ENCODE measurements at places on chromosomes 3 and 15.

DNA sequence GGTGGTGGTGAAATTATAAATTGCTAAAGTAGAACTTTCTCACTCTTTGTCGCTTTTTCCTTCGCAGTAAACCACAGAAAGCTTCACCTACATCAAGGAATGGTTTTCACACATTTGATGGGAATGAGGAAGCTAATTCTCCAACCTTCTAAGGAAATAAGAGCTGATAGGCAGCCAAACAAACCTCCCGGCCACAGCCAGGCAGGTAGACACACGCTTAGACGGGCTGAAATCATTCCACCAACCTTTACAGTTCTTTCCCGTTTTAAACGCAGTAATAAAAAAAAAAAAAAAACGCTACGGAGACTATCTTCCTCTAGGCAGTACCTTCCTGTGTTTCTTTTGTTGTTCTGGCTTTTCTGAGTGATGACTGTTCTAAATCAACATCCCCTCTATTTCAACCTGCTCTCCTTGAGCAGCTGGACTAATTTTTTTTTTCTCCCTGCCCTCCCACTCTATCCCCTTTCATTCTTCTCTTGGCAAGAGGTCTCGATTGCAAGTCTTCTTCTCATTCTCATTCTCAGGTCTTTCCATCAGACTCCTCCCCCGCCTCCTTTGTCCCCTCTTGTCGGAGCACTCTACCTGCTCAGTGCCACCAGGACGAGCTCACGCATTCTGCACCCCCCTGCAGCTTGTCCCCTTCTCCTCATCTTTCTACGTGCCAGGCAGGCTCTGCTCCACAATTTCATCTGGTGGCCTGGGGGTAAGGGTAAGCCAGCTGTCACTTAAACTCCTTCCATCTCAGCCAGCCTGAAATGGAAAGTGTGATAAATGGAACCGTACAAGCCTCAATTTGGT, 391.1 kb upstream of the MDFIC2 start:
- no peak for DNase-seq

DNA sequence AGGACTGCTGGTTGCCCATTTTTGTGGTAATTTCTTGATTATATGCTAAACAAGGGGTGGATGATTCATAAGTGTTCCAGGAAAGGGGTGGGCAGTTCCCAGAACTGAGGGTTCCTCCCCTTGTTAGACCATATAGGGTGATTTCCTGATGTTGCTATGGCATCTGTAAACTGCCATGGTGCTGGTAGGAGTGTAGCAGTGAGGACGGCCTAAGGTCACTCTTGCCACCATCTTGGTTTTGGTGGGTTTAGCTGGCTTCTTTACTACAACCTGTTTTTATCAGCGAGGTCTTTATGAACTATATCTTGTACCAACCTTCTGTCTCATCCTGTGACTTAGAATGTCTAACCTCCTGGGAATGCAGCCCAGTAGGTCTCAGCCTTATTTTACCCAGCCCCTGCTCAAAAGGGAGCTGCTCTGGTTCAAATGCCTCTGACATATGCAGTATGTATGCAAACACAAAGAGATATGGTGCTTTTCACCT, 46.2 kb downstream of the C3orf38 start:
- peak; percentile 39 for DNase-seq

GRCh38 chr15:76377217-76377616, 40.6 kb downstream of the ISL2 start:
- no peak for DNase-seq

- no peak for DNase-seq
Measured at GRCh38 chr3:186949281-186949982, 19.1 kb downstream of the ST6GAL1 start.

- no peak for DNase-seq
Measured at GRCh38 chr3:197322149-197322548, 23.7 kb upstream of the DLG1 start.

All from stimulated activated CD4-positive, alpha-beta T cell treated with anti-CD3 and anti-CD28 coated beads, Interleukin-12 subunit alpha, Interleukin-12 subunit beta, amount 100 ng/mL, for 48 hours (primary cell).